ENCODE measurements at places on chromosomes 13 and 19. TPM values are rescaled to one million over a fixed set of nuclear protein-coding genes. Genes with fewer than 3 reads are reported as not detected.
A peak's percentile ranks its signal among the peaks of the same experiment; 100 is the strongest.

DNA sequence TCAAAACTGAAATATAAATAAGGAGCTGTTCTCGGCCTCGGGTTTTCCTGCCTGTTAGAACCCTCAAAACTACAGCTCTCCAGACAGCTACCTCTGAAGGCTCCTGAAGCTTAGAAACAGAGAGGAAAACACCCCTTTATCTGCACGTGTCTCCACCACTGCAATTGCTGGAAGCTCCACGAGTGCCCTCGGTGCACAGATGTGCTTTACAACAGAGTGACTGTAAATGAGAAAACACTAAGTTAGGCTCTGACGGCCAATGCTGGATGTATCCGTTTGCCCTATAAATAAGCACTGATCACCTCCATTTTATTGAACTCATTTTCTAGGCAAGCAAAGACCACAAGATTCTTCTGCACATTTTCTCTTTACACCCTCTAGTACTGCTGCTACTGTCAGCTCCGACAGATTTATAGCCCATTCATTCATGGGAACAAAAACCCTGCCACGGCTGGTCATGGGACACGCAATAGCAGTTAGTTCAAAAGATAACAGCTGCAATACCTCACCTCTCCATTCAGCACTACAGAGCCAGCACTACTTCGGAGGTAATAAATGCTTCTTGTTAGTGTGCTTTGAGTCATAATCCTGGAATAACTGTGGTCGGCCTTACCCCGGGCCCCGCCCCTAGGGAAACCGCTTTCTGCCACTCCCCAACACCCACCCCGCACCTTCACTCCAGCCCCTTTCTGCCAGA, 241.1 kb upstream of the ZNF507 start:
- DNase-seq: no peak

Gene TYK2
- total RNA-seq: 90.4 TPM

GRCh38 chr13:106343836-106344235, 191.6 kb downstream of the EFNB2 start:
- DNase-seq: no peak

GRCh38 chr13:71254384-71254783, 612.6 kb downstream of the DACH1 start:
- no peak for DNase-seq

DNA sequence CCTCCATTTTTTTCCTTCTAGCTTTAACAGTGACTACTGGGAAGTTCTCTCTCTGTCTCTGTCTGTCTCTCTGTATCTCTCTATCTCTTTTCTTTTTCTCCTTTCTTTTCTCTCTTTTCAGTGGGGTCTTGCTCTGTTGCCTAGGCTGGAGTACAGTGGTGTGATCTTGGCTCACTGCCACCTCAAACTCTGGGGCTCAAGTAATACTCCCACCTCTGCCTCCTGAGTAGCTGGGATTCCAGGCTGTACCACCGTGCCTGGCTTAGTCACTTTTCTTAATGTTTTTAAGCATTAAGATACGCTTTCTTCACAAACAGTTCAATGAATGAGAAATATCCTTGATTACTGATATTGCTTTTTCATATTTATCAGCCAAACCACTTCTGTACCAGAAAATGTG, 13.1 kb downstream of the PCCA start:
- no peak for DNase-seq

Gene PLK5
- 0.69 TPM for total RNA-seq

Gene IFNL1
- total RNA-seq: not detected

- DNase-seq: no peak
Observed at GRCh38 chr13:111243981-111244380, 76.5 kb upstream of the TEX29 start.

DNA sequence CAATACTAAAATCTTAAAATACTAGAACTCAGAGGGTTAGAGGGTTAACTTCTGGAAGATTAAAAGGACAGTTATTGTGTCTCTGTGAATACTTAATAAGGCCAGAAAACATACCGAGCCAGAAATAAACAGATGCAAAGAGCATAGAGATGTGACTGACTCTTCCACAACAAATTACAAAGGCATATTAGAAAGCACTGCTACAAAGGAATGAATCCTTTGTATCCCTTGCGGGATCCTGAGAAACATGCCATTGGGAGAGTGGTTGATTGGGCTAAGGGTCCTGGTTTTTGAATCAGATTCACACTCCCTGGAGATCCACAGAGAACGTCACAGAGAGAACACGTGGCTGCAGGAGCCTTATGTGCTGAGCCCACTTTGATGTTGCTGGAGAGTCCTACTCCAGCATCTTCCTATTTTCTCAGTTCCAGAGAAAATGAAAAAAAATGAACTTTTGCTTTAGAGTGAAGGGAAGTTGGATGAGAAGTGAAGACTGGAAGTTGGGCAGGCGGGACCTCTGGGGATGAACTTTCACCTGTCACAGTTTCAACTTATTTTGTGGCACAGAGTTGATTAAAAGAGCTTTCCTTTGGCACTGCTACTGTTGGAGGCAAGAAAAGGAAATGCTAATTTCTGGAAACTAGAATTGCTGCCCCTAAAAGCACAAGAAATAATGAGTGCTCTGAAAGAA, 309.9 kb downstream of the DCT start:
- DNase-seq: no peak

Gene FSD1
- 156 TPM for total RNA-seq

Gene PTGER1
- total RNA-seq: 2.0 TPM

- DNase-seq: no peak
Observed at GRCh38 chr13:109344552-109345157, 441.7 kb downstream of the IRS2 start.

- DNase-seq: no peak
Observed at GRCh38 chr19:35262101-35262761, 6.5 kb upstream of the USF2 start.

- no peak for DNase-seq
Observed at GRCh38 chr13:29509999-29510589, 85.4 kb downstream of the SLC7A1 start.

DNA sequence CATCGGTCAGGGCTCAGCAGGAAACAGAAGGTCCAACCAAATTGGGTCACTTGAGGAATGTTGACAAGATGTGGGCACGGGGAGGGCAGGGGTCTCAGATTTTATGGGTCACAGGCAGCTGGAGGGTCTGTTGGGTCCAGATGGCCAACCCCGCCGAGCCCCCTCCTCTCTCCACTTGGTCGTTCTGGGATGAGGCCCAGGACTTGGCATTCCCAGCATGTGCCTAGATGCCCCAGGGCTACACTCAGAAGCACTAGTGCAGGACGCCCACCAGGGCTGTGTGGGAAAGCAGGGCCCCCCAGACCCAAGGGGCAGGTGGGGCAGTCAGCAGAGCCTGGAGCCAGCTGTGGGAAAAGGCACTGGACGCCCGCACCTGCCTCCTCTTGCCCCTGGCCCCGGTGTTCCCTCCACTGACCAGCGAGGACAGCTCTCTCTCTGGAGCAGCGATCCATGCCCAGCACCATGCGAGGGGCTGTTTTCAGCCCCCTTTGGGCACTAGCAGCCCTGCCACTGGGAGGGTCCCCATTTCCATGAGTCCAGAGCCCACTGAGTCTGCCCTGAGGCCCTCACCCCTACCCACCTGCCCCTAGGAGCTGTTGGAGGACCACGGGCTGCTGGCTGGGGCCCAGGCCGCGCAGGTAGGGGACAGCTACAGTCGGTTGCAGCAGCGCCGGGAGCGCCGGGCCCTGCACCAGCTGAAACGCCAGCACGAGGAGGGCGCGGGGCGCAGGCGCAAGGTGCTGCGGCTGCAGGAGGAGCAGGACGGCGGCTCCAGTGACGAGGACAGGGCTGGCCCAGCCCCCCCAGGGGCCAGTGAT, 26.0 kb downstream of the DHX34 start:
- no peak for DNase-seq

GRCh38 chr13:111168107-111168506, 53.0 kb downstream of the ARHGEF7 start:
- DNase-seq: peak; percentile 78

GRCh38 chr19:4302243-4302640, at the start of gene TMIGD2:
Gene TMIGD2 (minus strand): TSS chr19:4302389. CDS start chr19:4302385, 4 bp downstream.
- DNase-seq: no peak

Data from glutamatergic neuron (in vitro differentiated cells).